Suppressor macrophage treated with lipopolysaccharide for 1 hour (primary cell): ENCODE measurements at places on chromosomes 12 and 14.

GRCh38 chr12:31589598-31589903 is 1.4 kb downstream of the DENND5B start:
- peak; percentile 73 for DNase-seq

GRCh38 chr12:56338308-56339157 is at the start of gene IL23A:
Gene IL23A (plus strand): TSS chr12:56338884. CDS start chr12:56339045, 161 bp downstream.
- peak; percentile 53 for DNase-seq

GRCh38 chr14:102751088-102751487 is 26.2 kb upstream of the TRAF3 start:
- DNase-seq: no peak

GRCh38 chr12:128519426-128519825 is 252.5 kb downstream of the TMEM132C start:
- no peak for DNase-seq

DNA sequence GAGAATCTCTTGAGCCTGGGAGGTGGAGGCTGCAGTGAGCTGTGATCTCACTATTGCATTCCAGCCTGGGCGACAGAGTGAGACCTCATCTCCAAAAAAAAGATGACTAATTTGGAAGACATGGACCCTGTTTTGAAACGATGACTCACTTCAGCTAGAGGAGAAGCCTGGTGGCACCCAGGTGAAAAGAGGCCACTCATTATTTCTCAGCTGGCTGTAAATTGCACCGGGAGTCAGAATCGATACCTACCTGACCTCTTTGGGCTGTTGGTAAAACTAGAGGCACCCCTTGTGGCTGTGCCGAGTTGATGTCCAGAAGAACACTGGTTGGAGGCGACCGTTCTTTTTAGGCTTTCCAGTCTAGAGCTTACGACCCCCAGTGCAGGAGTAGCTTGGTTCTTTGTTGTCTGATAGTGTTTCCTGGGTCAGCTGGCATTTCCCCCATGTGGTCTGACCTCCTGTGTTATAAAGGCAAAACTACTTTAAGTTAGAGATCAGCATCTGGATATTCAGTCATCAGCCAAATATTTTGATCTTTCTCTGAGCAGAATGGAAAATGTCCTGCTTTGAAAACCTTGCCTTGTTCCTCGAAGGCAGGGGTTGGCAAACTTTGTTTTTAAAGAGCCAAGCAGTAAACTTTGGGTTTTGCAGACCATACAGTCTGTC is 93.2 kb downstream of the CHST11 start:
- DNase-seq: no peak

DNA sequence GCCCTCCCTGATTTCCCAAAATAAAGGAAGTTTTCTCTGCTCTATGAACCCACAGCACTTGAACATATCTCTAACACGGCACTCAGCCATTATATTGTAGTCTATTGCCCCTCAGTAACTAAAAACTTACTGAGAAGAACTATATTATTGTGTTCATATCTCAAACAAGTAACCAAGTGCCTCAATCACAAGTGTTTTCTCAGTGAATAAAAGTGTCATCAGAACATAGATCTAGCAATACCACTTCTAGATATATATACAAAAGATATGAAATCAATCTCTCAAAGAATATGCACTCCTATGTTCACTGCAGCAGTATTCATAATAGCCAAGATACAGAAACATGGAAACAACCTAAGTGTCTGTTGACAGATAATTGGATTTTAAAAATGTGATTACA is 138.1 kb downstream of the NELL2 start:
- DNase-seq: no peak
